ENCODE measurements at places on chromosomes 6 and 20.

- no peak for DNase-seq
Observed at GRCh38 chr20:53003420-53004154, 31.4 kb downstream of the TSHZ2 start.

GRCh38 chr6:109978174-109979032, at the start of gene GPR6:
Gene GPR6, plus strand, starts transcription at chr6:109978311. Its CDS starts 802 bp downstream, at chr6:109979113.
- peak; percentile 77 for DNase-seq

- no peak for DNase-seq
Observed at GRCh38 chr6:1384549-1385128, 4.7 kb upstream of the FOXF2 start.

DNA sequence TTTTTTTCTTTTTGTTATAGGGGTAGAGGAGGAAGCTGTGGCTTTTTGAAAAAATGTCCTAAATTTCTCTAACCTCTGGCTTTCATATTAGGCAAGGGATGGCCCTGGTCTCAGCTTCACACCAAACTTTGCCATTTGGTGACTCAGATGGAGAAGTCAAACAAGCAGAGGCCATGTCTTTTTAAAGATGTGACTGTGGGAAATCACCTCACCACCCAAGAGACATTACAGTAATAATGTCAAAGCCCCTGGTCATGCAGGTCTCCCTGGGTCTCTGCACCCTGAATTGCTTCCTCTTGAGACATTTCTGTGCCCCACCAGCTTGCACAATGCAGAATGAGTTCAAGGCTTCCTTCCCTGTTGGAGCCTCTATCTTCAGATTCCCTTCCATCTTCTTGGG, 39.5 kb upstream of the ADGRF5 start:
- DNase-seq: no peak

DNA sequence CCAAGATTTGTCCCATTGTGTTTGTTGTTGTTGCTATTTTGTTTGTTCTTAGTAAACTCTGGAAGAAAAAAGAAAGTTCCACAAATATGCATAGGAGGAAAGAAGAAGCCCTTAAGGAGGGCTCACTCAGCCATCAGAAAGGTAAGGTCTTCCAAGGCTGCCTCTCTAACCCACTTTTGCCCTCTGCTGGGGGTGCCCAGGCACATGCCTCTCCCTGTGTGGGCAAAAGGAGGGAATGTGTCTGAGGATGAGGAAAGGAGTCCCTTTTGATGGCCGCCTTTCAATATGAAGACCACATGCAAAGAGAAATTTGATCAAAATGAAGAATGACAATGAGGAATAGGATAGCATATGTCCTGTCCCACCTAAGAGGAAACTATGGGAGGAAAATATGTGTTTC, 248.2 kb upstream of the POU3F2 start:
- DNase-seq: no peak

GRCh38 chr6:307874-308273, 15.6 kb downstream of the DUSP22 start:
- no peak for DNase-seq

- DNase-seq: peak; percentile 57
Observed at GRCh38 chr6:42978487-42978838, 518 bp downstream of the PEX6 start.

DNA sequence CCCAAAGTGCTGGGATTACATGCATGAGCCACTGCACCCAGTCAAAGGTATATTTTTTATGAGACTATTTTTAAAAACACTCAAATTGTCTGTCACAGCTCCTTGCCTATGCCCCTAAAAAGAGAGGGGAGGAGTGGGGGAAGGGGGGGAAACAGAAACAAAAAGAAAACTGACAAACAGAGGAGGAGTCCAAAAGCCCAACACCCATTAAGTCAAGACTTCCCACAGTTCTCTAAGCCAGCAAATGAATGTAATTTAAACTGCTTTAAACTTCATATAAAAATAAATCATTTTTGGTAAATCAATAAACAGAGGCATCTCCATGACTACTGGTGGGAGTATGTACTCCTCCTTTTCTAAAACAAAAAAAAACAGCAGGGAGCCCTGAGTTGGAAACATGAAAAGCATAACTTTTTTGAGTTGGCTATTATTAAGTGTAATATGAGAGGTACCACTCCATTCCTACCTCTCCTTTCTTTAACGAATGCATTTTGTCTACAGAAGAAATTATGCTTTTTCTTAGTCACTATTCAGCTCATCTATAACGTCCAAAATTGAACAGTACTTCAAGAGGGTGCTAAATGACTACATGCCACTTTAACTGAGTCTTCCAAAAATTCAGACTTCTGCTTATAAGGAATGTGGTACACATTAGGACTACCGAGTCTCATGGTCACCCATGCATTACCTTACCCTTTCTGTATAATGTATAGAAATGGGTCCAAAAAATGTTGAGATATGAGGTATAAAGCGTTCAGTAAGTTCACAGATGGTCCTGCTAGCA, 119.0 kb upstream of the PRSS16 start:
- DNase-seq: no peak

DNA sequence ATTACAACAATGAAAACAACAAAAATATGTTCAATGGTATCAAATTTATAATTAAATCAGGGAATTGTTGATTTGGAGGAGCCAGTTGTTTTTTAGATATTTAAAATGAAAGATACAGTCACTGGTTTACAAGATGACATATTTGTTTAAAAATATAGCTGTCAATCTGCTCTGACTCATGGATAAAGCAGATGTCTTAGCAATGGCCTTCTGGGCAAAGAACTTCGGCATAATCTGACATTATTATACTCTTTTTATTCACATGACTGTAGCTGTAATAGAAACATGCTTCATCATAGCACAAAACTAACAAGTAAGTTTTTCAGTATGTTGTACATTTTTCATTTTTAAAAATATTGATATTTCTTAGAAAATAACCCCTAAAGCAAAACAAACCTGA, 267.4 kb downstream of the CENPW start:
- DNase-seq: no peak

DNA sequence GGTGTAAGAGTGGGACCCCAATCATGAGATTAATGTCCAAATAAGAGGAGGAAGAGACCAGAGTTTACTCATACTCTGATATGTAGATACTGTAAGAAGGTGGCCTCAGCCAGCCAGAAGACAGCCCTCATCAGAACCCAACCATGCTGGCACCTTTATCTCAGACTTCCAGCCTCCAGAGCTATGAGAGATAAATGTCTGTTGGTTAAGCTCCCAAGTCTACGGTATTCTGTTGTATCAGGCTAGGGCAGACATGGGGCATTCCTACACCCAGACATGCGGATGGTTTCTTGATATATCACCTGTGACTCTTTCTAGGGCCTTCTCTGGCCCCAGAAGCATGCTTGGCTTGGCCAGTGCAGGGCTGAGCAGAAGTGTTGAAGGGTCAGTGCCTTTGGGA, 247.4 kb upstream of the RIN2 start:
- no peak for DNase-seq

DNA sequence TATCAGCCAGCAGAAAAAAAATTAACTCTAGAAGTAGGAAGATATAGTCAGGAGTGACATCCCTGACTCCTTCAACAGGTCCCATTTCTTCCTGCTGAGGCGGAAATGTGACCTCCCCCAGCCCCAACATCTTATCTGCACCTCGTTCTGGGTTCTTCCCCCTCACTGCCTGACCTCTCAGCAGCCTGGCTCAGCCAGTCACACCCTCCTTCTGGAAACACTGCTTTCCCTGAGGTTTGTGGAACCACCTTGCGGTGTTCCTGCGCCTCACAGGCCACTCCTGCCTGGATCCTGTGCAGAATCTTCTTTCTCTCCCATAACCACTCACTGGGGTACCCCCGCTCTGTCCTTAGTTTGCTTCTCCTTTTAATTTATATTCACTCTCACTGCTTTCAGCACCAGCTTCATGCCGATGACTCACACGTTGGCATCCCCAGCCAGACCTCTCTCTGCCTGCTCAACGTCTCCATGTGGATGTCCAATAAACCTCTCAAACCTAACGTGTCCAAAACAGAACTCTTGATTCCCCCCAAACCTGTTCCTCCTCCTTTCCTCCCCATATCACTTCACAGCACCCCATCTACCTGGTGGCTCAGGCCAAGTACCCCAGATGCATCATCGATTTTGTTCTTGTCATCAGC, 222.8 kb upstream of the PLN start:
- no peak for DNase-seq

Data from right forelimb (tissue), 1 donor.